ENCODE measurements at places on chromosomes 2 and 18. TPM values are rescaled to one million over a fixed set of nuclear protein-coding genes. Genes with fewer than 3 reads are reported as not detected.

DNA sequence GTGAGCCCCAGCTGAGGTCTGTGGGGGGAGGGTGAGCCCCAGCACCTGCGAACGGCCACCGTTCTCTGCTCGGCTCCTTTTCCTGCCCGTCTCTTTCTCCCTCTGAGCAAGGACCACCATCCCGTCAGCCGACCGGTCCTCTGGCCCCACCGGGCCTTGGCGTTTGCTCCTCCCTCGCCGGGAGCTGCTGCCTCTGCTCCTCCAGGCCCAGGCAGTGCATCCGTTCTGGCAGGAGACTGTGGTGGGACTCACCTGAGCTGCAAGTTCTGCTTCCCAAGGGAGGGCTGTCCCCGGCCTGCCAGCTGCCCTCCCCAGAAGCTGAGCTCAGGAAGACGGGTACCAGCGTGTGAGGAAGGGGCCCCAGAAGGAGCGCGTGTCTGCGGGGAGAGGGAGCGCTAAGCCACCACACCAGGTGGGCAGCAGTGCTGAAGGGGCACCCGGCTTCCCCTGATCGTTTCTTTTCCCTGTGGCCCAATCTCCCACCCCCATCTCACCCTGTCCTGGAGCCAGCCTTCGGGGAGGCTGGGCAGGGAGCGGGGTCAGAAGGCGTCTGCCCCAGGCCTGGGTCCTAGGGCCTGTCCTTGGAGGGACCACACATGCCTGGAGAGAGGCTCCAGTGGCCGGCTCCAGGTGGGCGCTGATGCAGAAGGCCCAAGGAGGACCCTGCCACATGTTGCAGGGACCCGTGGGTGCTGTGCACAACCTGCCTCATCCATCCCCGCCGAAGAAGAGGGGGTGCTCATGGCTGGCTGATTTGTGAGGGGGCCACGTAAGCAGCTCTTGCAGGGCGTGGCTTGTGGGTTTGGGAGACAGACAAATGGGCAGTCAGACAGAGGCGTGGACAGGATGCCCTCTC lies 2.5 kb upstream of the RTP5 start:
- H3K36me3 ChIP-seq, result no peaks in the 10 kb centered on the region
- H3K27ac ChIP-seq, result no peak overlapping the region
- H3K4me1 ChIP-seq, result peaks cover 6% of the 10 kb centered on the region
- H3K4me3 ChIP-seq, result no peak overlapping the region
- H3K27me3 ChIP-seq, result no peaks in the 10 kb centered on the region

- no peak for DNase-seq
- peaks cover 3% of the 10 kb centered on the region for H3K4me1 ChIP-seq
- no peaks in the 10 kb centered on the region for H3K27me3 ChIP-seq
Observed at GRCh38 chr2:186456941-186457340, 29.1 kb upstream of the ZC3H15 start.

CHCHD5 gene
- total RNA-seq, result 23.6 TPM

ANKAR gene
- total RNA-seq, result 14.3 TPM

DNA sequence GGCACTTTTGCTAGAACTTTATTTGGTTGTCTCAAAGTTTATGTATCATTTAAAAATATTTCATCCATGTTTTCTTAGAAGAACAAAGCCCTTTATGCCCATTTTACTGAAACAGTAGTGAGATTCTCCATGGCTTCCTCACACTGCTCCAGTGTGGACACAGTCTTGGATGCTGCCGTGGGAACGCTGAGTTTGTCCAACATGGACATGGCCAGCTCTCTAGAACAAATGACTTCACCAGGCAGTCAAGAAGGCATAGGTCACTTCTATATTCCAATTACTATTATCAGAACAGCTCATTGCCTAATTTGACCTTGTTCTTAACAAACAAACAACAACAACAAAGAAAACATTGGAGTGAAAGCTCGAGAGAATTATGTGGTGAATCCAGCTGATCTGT lies 414.1 kb upstream of the ID2 start:
- H3K27ac ChIP-seq, result no peak overlapping the region
- DNase-seq, result no peak
- H3K4me1 ChIP-seq, result no peaks in the 10 kb centered on the region
- no peaks in the 10 kb centered on the region for H3K36me3 ChIP-seq

MAP3K19 gene
- not detected for total RNA-seq

- no peaks in the 10 kb centered on the region for H3K27me3 ChIP-seq
- H3K27ac ChIP-seq, result no peak overlapping the region
- DNase-seq, result no peak
- H3K4me1 ChIP-seq, result no peaks in the 10 kb centered on the region
- no peak overlapping the region for H3K4me3 ChIP-seq
Observed at GRCh38 chr2:233605680-233606079, 11.8 kb upstream of the UGT1A8 start.

- no peaks in the 10 kb centered on the region for H3K36me3 ChIP-seq
- DNase-seq, result no peak
- no peaks in the 10 kb centered on the region for H3K27me3 ChIP-seq
- peaks cover 5% of the 10 kb centered on the region for H3K4me1 ChIP-seq
- H3K27ac ChIP-seq, result no peak overlapping the region
- no peak overlapping the region for H3K4me3 ChIP-seq
Observed at GRCh38 chr18:55416791-55417190, 171.2 kb downstream of the TCF4 start.

DNA sequence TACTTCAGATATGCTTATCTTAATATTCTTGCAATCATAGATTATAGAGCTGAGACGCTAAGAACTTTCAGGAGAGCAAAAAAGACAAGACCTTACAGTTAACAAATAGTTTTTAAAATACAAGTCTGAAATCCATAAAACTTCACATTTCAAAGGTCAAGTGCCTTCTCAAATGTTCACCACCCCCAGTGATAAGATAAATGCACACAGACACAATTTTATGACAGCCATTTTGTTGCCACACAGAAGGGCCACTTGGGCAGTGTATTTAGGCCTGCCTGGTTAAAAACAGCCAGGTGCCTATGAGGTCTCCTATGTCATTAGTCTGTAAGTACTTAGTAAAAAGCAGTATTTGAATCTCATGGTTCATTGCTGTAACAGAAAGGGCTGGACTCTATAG lies 8.1 kb upstream of the PSTPIP2 start:
- no peak for DNase-seq
- no peak overlapping the region for H3K27ac ChIP-seq
- no peaks in the 10 kb centered on the region for H3K27me3 ChIP-seq
- H3K4me1 ChIP-seq, result no peaks in the 10 kb centered on the region

- no peak for DNase-seq
- H3K27me3 ChIP-seq, result no peaks in the 10 kb centered on the region
- H3K27ac ChIP-seq, result no peak overlapping the region
- no peaks in the 10 kb centered on the region for H3K36me3 ChIP-seq
Observed at GRCh38 chr2:140144611-140145010, 1364.4 kb upstream of the NXPH2 start.

AMER3 gene
- total RNA-seq, result 0.33 TPM

GRCh38 chr2:137405496-137405895 lies 558.8 kb upstream of the HNMT start:
- no peaks in the 10 kb centered on the region for H3K4me1 ChIP-seq
- no peaks in the 10 kb centered on the region for H3K36me3 ChIP-seq
- no peak overlapping the region for H3K27ac ChIP-seq
- no peak overlapping the region for H3K4me3 ChIP-seq

Measured in body of pancreas (tissue), 4 donors.